Amygdala (tissue), 56 donors: ENCODE measurements at places on chromosomes 12 and 14.

DNA sequence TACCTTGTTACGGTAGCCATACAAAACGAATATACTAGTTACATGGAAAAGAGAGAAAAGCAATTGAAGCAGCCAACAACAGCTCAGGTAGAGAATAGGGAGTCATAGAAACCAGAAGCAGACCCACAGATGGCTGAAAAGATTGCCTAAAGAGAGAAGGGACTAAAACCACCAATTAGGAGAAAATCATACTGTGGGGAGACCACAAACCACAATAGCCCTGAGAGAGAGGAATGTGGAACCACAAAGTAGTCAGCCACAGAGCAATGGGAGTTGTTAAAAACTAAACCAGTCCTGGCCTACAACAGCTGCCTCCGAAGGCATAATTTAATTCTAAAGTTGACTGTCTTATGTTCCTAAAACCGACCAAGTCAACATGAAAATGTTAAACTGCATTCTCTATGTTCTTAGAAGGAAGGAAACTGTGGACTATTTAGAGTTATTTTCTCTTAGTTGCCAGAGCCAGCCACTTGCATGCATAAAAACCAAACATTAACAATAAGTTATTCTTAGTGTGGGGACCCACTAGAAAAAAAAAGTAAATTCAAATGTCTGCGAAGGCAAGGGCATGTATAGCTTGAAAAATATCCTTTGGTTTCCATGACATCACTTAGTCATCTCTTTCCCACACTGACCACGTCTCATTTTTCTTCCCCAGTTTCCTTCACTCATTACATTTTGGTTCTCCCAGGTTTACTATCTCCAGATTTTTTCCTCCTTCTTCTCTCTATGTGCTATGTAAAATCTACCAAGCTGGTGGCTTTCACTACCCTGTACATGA lies 398.1 kb downstream of the NOVA1 start:
- no peak for DNase-seq

GRCh38 chr14:84237881-84238280 lies 1292.1 kb upstream of the FLRT2 start:
- DNase-seq = no peak

DNA sequence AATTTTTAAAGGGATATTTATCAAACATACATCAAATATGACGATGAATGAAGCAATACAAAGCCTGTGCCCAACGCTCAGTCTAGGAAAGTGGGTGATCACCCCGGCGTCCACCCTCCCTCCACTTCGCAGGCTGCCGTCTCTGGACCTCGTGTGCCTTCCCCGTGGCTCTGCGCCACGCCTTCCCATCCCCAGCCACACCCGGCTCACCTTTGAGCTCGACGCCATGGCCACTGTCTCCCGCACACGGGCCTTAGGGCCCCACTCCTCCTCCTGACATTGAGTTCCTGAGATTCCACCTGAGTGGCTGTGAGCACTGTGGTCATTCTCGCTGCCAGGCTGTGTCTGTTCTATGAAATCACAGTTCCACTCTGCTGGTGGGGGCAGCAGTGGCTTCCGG lies 56.7 kb downstream of the GALNT9 start:
- no peak for DNase-seq

GRCh38 chr14:68783408-68784225 lies 9.2 kb downstream of the ZFP36L1 start:
- DNase-seq = no peak

GRCh38 chr12:121444842-121445202 lies 44.9 kb downstream of the RNF34 start:
- no peak for DNase-seq

DNA sequence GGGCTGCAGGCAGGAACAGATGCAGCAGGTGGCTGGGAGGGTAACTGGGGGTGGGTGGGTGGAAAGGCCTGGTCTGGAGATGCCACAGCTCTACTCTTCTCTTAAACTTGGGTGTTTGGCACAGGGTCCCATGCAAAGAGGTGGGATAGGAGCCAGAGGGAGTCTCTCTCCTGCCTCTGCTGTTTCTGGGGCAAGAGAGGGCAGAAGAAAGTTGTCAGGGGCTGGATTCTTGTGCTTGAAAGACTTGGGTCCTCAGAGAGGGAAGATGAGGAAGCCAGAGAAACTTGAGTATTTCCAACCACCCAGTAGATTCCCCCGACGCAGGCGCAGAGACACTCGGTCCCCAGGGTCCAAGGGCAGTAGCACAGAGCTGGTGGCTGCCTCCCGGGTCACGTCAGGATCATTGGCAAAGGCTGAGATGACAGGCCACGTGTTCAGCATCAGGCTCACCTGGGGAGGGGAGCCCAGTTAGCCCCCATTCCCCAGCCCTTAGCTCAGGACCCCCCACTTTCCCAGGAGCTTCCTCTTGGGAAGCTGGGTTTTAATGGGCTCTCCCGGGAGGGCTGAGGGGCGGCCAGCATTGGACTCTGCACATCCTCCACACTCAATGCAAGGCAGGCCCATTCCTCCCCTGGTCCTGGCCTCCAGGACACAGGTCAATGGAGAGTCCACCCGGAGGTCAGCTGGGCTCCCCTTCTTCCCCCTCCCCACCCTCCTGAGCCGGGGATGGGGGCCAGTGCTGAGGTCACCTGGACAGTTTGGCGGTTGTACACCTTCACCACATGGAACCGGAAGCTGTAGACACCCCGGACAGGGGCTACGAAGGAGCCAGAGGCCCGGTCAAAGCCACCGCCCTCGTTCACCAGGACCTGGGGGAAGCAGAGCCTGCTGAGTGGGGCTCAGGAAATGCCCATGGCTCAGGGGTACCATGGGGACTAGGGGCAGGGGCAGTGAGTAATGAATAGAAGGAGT lies 1.6 kb downstream of the CBLN3 start:
- no peak for DNase-seq

GRCh38 chr14:21100931-21101330 lies at the start of gene TMEM253:
Gene TMEM253, plus strand, starts transcription at chr14:21101066. Its CDS starts 278 bp downstream, at chr14:21101344.
- no peak for DNase-seq

DNA sequence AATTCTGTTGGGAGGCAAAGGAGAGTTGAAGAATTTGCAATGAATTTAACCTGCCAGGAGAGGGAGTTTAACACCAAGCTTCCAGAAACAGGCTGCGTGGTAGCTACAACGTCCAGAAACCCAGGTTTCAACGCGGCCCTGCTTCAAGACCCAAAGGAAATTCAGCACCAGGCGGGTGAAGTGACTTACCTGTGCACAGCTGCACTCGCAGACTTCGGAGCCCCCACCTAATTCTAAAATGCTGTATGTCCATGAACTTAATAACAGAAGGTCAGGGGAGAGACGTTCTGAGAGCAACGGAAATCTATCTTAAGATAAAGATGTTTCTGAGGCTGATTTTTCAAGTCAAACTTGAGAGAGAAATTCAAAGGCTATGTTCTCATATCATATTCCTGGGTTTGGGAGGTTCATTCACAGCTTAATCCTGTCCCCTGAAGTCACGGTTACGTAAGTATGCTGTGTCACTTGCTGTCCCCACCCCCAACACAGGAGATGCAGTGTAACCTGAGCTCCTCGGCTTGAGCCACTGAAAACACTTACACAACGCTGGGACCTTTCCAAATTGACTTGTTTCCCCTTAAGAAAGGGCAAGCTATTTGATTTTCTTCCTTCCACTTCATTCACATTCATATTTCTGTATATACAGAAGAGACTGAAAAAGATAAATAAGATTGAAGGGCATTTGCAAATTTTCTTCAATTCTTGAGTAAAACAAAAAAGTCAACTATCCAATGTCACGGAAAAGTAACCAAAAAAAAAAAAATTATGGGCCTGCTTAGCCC lies 22.7 kb downstream of the CLIP1 start:
- no peak for DNase-seq

DNA sequence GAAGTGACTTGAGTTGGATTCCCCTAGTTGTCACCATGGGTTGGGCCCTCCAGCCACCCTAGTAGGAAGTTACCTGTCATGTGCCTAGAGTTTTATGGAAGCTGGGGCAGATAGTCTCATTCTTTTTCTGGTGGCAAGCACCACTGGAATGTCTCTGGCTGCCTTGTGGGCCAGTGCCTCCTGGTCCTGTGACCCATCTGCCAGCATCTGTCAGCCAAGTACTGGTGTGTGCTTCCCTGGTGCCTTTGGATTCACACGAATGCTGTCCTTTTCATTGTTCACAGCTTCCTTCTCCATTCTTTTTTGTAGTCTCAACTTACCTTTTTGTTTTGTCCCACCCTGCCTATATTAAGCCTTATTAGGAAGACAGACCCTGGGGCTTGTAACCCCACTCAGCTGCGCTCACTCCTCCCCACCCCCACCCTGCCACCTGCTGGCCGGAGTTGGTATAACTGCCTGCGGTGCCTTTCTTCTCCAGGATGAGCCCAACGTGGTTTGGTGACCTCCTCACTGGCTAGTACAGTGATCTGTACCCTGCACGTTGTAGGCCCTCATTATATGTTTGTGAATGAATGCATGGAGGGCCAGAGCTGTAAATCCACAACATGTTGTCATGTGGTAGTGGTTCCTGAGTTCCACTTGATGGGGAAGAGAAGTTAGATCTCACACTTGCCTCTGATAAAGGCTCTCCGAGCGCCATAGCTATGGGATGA lies 125.7 kb downstream of the TSPAN9 start:
- DNase-seq = no peak

DNA sequence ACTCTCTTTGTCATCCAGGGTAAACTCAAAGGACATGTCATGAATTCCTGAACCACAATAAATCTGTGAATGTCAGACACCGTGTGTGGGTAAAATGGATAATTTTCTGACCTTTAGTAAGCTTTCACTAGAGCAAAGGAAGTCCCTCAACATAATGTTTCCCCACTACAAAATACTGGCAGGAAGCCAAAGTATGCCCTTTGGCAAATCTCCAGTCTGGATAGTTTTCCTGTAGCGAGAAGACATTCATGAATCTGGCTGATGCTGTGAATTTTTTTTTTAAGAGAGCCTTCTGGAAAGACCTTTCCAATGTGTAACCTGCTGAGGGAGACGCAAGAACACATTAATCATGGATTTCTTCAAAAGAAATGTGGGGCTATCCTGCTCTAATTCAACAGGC lies 389.6 kb upstream of the DDHD1 start:
- DNase-seq = no peak

DNA sequence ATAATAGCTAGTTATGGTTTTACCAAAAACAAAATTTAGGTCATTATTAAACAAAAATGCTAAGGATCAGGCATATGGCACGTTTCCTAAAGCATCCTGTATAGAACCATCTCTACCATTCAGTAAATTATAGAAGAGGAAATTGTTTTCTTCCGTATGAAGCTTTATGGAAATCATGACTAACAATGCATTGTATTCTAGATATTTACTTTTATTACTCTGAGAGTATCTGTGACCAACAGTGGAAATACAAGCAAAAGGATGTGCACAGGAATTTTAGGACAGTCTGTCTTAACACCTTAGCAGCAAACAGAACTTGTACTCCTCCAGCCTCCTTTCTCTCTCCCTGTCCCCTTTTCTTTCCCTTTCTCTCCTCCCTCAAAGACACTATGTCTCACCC lies 7.1 kb downstream of the DENND5B start:
- no peak for DNase-seq

- DNase-seq = no peak
These were observed 48.7 kb upstream of the GARIN2 start for GRCh38 chr14:67140556-67140955.

DNA sequence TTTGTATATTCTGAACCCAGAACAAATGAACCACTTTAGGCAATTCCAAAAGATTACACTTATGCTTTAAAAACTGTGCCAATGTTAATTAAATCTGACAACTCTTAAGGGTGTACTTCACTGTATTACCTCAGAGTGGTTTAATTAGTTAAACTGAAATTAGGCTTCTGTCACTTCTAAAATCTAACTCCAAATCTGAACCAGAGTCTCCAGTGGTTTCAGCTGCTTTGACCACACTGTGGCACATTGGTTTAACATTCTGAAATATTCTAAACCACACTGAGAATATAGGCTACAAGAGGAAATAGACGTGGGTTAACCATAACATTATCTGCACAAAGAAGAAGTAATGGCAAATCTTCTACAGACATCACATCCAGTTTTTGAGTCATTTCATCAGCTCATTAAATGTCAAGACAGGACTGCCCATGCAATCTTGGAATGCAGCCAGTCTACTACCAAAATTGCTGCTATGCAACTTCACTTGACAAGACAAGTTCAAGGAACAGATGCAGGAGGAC lies 94.8 kb downstream of the LRP6 start:
- no peak for DNase-seq

GRCh38 chr12:116361414-116362223 lies 84.1 kb upstream of the MED13L start:
- no peak for DNase-seq

GRCh38 chr12:14572401-14572800 lies 4.7 kb upstream of the PLBD1 start:
- no peak for DNase-seq

- DNase-seq = no peak
These were observed 103.2 kb upstream of the VRK1 start for GRCh38 chr14:96693987-96694386.

DNA sequence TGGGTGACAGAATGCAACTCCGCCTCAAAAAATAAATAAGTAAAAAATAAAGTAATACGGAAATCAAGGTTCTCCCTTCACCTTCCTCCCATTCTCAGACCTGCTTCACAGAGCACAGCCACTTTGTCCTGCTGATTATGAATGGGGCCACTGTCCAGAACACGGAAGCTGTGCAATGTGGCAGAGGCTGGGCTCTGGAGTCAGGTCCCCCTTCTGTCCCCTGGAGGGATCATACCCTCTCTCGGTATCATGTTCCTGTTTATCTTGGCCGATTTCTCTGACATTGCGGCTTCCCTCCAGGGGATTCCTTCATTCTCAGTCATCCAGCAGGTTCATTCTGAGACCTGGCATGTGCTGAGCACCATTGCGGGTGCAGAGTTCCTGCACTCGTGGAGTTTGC lies 11.3 kb downstream of the PPP2R5C start:
- no peak for DNase-seq

GRCh38 chr12:83823386-83824045 lies 1089.1 kb downstream of the SLC6A15 start:
- DNase-seq = no peak

DNA sequence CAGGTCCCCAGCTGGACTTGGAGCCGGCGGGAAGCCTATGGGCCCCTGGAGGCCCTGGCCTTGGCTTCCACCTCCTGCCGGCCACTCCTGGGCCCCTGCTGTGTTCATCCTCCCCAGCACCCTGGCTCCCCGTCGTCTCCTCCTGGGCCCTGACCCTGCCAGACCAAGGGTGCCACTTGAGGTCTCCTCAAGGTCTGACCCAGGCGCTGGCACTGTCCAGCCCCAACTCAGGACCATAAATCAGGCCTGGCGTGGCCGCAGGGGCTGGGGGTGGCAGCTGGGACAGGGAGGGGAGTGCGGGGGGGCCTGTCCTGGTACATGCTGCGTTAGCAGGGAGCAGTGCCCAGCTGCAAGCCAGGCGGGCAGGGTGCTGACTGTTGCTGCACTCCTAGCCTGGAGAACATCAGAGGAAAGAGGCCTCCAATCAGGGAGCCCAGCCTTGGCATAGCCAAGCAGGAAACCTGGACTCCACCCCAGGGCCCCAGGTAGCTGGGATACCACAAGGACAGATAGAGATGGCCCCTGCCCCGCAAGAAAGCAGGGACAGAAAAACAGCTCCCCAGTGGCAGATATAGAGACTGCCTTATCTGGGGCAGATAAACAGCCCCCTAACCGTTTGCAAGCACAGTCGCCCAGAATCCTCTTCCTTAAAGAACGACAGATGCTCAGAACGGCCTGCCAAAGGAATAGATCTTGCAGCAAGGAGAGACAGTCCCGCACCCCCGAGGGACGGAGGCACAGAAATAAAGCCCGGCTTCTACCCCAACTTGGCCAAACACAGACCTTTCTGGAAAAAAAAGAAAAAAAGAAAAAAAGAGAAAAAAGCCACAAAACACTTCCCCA lies 6.5 kb upstream of the ATG101 start:
- peak; percentile 52 for DNase-seq
